ENCODE measurements at places on chromosomes 3 and 15.

DNA sequence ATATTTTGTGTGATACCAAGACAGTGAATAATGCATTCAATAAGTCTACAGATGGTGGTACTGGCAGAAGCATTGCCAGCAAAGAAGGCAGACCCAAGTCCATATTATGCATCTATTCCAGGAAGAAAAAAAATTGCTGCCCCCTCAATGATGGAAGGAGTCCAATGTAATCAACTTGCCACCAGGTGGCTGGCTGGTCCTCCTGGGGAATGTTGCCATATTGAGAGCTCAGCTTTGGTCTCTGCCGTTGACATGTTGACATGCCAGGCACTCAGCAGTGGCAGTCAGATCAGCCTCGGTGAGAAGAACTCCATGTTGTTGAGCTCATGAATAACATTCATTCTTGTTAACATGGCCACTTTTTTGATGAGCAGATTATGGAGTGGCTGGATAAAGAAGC, 298.5 kb downstream of the IGSF11 start:
- no peak for DNase-seq

- DNase-seq, result no peak
These were observed 29.6 kb upstream of the CSTA start for GRCh38 chr3:122295266-122296062.

- no peak for DNase-seq
These were observed 261.1 kb downstream of the MEX3B start for GRCh38 chr15:81784751-81785150.

GRCh38 chr3:128040660-128041059, 11.6 kb upstream of the SEC61A1 start:
- no peak for DNase-seq

DNA sequence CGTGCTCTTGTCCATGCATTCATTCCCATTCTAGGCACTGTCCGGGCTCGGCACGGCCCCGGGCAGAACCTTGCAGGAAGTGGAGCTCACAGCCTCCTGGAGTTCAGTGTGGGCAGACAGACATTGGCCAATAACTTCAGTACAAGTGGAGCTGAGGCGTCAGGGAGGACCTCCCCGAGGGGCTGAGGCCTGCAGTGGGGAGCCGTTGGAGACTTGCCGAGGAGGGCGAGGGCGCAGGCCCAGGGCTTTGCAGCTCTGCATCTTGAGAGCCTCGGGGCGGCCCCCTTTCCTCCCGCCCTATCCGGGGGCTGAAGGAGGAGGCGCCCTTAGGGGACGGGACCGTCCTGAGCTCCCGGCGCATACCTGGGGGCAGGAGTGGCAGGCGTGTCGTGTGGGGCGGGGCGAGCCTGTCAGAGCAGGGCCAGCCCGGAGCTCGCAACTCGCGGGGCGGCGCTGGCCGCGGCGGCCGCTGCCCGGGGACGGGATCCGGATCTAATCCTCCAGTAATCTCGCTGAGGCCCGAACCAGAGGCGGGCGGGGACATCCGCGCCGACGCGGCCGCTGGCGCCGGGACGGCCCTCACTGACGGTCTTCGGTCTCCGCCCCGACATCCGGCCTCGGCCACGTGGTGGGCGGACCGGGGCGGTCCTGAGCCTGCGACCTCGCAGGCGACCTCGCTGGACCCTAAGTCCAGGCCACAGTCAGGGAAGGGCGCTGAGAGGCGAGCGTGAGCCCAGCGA, at the start of gene ACY1:
ACY1 (plus strand) TSS at position 698 of the 740 bp plus-strand sequence. CDS start 530 bp downstream, outside the sequence.
- peak; percentile 91 for DNase-seq

GRCh38 chr3:68973639-68974038, 39.8 kb downstream of the EOGT start:
- peak; percentile 6 for DNase-seq

GRCh38 chr3:57556459-57557084, 498 bp downstream of the PDE12 start:
- peak; percentile 40 for DNase-seq

GRCh38 chr3:190695994-190696393, 166.5 kb downstream of the GMNC start:
- DNase-seq, result no peak

DNA sequence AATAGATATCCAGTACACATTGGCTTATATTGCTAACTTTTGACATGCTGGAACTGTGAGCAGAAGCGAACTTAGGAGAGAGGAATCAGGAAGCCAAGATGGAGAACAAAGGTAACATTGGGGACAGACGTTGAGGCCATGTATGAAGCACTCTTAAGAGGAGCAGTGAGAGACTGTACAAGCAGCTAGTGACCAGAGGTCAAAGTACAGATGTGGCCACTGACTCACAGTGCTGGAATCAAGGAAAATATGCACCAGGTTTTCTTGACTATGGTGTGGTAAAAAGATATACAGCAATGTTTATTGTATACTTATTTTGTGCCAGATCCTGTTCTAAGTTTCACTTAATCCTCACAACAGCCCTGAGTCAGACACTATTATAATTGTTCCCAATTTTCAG, 2.0 kb upstream of the IL20RB start:
- DNase-seq, result peak; percentile 34

- DNase-seq, result peak; percentile 52
These were observed 18.5 kb upstream of the FBLN2 start for GRCh38 chr3:13530241-13531009.

GRCh38 chr3:61110576-61110975, 140.7 kb downstream of the FHIT start:
- no peak for DNase-seq
